GM23338 (cell line): ENCODE measurements at places on chromosomes 16 and 17. TPM values are rescaled to one million over a fixed set of nuclear protein-coding genes. Genes with fewer than 3 reads are reported as not detected.

DNA sequence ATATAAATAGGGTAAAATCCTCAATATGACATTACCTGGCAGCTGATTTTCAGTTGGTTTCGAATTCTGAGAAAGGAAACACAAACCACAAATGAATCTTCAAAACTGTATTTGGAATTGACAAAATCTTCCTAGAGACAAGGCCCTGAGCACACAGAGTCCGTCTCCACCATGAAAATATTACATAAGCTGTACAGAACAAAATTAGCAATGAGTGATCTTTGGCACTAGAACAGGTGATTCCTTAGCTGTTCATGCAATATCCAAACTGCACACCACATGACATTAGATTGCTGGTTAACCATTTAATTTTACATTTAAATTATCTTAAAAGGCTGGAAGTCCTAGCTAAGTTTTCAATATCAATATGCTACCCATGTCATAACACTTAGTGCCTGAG lies 31.7 kb downstream of the GJC1 start:
- DNase-seq = no peak

The PTX4 gene
- total RNA-seq = not detected in 2 replicates

DNA sequence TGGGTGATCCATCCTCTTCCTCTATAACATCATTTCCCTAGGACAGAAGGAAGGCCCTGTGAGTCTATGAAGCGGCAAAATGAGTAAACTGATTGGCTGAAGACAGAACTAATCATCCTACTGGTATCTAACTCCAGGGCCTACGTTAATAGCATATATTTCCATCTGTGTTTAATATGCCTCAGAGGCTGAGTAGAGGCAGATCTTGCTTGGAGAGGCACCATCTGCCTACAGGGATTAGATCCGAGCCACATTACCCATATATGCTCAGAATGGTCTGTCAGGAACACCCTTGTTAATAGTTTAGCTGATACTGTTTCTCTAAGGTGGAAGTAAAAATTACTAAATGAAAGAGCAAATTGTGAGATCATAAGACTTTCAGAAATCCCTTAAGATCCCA lies 13.2 kb upstream of the FOXJ1 start:
- DNase-seq = no peak

DNA sequence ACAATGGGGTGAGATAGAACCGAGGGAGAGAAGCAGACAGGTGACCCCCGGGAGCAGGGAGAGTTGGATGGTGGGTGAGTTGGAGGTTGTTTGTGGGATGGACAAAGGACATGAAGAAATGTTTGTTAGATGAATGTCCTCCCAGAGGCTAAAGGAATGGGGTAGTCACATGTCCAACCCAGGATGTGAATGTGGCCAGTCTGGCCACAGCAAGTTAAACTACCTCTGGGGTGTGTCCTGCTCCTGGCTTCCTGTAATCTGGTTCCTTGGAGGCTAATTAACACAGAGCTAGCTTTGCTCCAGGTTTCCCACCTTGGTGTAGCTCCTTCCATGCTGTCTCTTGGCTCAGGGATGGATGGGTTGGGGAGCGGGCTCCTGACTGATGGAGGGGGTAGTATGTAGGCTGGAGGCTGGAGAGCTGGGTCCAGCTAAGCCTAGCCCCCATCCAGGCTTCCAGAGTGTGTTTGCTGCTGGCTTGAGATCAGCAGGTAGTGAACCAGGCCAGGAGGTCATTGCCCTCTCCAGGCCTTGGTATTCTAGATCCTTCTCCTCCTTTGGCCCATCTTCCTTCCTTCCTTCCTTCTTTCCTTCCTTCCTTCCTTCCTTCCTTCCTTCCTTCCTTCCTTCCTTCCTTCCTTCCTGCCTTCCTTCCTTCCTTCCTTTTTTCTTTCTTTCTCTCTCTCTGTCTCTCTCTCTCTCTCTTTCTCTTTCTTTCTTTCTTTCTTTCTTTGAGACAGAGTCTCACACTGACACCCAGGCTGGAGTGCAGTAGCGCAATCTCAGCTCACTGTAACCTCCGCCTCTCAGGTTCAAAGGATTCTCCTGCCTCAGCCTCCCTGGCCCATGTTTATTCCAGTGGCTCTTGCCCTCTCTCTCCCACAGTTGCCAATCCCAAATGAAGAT lies 28.0 kb upstream of the UBE2G1 start:
- no peak for DNase-seq

The EXOC7 gene
- 65.9 and 75.4 TPM in 2 replicates for total RNA-seq

The SLC47A1 gene
- 1.9 and 4.5 TPM in 2 replicates for total RNA-seq

The PYY gene
- total RNA-seq = 0.56 TPM in 1 of 2 replicates, not detected in the other

The ANKS4B gene
- total RNA-seq = 0.04 and 0.07 TPM in 2 replicates

- DNase-seq = no peak
Measured at GRCh38 chr16:48350736-48351135, 34.5 kb downstream of the SIAH1 start.

DNA sequence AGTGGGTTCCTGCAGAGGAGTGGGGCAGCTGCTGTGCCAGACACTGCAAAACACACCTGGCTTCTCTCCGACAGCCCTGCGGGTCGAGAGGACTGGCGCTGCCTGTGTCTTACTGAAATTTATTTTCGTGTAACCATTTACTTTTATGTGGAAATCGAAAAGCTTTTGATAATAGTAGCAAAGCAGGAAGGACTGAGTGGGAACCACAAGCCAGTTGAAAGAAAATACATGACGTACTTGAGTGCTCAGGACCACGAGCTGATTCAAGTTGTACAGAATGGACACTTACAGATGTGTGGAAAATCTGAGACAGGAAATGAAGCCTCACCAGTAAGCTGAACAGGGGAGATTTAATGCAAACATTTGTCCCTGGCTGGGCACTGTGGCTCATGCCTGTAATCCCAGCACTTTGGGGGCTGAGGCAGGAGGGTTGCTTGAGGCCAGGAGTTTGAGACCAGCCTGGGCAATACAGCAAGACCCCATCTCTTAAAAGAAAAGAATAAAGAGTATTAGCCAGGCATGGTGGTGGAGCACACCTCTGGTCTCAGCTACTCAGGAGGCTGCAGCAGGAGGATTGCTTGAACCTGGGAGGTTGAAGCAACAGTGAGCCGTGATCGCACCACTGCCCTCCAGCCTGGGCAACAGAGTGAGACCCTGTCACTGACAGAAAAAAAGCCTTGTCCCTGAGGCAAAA lies 11.3 kb upstream of the RPL13 start:
- no peak for DNase-seq

DNA sequence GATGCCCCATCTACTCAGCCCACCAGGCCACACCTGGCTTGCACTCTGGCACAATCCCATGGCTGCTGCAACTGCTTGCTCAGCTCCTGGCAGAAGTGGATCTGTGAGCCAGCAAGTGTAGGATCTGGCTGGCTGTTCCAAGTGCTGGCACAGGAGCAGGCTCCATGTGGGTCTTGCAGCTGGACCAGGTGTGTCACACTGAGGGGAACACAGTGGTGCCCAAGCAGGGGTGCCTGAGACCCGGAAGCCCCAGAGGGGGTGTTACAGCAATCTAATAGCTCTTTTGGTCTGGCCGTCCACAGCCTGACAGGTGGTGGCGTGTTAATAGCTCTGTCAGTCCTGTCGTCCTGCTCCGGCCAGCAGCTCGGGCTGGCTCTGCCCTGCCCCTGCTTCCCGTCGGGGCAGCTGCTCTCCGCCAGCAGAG lies 19.6 kb upstream of the GOT2 start:
- DNase-seq = no peak

DNA sequence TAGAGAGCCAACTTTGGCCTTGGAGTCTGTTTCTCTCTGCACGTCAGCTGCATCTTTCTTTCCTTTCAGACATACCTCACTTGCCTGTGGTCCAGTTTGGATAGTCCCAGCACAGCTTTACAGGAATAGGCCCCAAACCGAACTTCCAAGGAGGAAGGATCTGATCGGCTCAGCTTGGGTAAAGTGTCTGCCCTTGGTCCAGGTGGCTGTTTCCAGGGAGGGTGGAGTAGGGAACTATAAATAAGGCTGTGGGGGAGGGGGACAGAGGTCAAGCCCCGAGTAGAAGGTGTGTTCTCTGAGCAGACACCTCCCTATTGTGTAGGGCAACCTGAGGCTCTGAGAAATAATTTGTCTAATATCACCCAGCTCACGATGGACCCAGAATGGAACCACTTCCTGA lies 29.2 kb upstream of the NKD1 start:
- no peak for DNase-seq
